ENCODE measurements at places on chromosomes 13 and 19.

GRCh38 chr19:16022251-16022650 lies 54.0 kb upstream of the TPM4 start:
- no peak for DNase-seq

- no peak for DNase-seq
Observed at GRCh38 chr19:14368011-14368513, 13.2 kb upstream of the ADGRE5 start.

DNA sequence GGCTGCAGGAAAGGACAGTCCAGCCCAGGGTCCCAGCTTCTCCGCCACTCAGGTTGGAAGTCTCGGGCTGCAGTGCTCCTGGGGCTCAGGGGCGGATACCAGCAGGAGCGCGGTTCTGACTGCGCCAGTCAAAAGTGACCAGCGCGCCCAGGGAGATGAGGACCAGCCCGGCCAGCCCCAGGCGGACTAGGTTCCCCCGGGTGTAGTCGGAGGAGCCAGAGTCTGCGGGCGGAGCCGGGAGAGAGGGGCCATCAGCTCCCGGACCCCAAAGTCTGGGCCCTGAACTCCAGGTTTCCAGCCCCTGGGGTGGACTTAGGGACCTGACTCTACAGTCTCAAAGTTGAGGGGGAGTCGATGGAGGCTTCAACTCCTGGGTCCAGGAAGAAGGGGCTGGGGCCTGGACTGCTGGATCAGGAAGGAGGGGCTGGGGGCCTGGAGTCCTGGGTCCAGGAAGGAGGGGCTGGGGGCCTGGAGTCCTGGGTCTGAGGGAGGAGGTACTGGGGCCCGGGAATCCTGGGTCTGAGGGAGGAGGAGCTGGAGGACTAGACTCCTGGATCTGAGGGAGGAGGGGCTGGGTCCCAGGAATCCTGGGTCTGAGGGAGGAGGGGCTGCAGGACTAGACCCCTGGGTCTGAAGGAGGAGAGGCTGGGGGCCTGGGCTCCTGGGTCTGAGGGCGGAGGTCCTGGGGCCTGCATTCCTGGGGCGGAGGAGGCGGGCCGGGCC lies 5.3 kb downstream of the OSCAR start:
- no peak for DNase-seq

DNA sequence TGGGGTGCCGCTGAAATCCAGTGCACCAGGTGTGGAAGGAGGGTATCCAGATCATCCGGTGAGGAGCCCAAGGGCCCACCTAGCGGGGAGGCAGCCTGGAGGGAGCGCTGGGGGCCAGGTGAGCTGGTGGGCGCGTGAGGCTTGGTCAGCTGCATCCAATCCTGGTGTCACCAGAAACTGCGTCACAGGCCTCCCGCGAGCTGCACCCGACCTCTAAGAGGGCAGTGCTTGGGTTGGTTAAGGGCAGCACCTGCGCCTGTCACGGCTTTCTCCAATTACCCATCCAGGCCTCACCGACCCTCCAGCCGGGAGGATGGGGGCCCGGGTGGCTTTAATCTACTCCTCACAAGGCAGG lies 284 bp downstream of the RNF17 start:
- no peak for DNase-seq

GRCh38 chr19:51064534-51065220 lies at the start of gene KLK13:
KLK13 (minus strand) TSS chr19:51065092; CDS start chr19:51065067, 25 bp downstream.
- DNase-seq = no peak

DNA sequence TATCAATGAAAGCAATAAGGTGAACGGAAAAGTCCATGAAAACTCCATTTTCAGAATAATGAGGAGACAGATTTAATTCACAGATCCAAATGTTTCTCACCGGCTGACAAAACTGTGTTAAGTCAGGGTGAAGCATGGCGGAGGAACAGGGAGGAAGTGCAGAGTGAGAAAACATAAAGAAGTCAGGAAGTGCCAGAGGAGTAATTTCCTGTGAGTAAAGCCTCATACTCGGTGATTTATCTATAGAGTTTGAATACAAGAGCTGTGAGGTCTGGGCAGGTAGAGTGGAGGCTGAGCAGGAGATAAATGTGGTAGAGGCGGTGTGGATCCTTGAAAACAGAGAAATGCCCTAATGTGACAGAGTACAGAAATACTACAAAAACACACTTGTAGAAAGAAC lies 11.4 kb downstream of the CARD8 start:
- DNase-seq = no peak

GRCh38 chr19:11578258-11579142 lies 1.1 kb upstream of the ACP5 start:
- no peak for DNase-seq

DNA sequence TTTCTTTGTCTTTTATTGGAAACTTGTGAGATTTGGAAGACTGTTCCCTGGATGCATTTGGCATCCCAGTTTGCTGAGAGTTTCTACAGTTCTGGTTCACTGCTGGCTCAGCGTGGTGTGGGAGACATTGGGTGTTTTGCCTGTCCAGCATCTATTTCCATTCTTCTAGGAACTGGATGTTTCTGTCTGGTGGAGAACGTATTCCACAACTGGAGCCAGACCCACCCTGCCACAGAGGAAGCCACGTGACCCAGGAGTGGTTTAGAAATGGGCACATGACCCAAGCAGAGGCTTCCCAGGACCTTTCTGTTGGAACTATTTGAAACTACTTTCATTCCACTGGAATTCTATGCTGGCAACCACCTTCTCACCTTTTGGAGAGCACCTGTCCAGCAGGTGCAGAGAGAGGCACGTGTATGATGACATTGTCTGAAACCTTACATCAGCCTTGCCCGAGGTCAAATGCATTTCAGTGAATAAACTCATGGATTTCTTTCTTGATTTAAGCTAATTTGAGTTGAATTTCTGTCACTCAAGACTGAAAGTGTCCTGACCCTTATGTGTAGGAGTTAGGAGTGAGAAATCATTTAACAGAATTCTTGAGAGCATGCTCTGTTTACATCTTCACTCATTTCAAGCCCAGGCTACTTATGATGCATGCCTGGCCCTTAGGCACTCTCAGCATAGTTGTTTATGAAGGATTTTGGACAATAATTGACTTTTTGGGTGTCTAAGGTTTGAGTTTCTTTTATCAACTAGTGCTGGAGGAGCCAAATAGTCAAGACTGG lies 121.8 kb downstream of the AKAP11 start:
- no peak for DNase-seq
